ENCODE measurements at places on chromosomes 13 and 19. TPM values are rescaled to one million over a fixed set of nuclear protein-coding genes. Genes with fewer than 3 reads are reported as not detected.

SELENOV gene
- total RNA-seq = 15.4 TPM

RNF17 gene
- total RNA-seq = not detected

DNA sequence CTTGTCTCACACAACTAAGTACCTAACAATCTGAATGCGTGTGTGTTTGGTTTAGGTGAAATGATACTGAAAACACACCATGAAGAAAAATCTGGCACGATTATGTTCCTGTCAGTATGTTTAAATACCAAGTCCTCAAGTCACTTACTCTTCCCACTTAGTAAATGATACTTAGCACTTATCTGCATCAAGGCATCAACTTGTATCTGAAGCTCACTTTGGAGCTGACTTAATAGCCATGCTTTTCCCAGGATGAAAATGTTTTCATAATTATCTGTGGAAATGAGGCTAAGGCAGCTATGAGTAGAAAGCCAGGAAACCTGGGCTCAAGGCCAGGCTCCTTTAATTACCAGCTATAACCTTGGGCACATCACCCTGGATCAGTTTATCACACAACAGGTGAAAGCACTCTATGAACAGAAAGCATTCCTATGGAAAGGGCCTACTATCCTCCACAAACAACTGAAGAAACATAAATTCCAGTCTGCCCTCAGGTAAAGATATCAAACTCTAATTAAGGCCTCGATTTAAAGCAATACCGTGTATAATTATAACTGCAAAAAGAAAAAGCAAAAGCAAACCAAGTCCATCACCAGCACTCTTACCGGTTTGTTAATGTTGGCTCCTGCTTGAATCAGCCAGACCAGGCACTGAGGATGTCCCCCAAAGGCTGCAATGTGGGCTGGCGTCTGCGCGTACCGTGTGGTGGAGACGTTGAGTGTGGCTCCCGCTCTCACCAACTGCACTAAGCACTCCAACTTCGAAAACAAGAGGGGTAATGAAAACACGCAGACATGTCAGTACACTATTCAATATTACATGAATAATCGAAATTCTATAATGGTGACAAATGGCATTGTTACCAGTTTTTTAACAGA is 4.6 kb downstream of the ANKRD10 start:
- no peak for DNase-seq

DNA sequence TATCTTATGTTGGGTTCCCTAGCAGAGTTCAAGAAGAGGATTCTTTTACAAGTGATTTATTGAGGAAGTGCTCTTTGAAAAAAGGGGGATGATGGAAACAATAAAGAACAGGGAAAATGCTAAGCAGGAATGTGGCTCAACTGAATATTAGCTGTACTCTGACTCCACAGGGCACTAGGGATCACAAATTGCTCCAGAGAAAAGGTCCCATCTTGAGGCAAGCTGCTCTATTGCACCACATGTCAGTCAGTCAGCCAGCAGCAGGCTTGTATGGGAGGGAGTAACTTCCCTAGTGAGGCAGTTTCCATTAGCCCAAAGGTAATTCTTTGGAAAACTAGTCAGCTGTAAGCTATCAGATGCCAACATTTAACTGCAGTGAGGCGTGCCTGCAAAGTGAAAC is 73.3 kb upstream of the FNDC3A start:
- DNase-seq = no peak

DNA sequence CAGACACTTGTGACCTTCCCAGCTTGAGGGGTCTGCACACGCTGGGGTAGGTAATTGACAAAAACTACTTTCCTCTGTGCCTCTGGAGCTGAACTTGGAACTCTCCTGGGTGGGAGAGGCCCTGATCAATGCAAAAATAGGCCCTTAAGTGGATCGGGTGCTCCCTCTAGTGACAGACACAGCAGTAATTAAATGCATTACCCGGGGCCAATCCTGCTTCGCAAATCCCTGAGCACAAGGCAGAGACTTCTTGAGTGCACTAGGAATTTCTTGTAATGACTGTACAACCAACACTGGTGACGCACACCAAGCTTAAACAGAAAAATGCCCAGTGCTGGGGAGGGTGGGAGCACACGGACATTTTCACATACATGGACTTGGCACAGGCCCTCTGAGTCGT is 10.6 kb upstream of the UBE2S start:
- DNase-seq = peak; percentile 71

DNA sequence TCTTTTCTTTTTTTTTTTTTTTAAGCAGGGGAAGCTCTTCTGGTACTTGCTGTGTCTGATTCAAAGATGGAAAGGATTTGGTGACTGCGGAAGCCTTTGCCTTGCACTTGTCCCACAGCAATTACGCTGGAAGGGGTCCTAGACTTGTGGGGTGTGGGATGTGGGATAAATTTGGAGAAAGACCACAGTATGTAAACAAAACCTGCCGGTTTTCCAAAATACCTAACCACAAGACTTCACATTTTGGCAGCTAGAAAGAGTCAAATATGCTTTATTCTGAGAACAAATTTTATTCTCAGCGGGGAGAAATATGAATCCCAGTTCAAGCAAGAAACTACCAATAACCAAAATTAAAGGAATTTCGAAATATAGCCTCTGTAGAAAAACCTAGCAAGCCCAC is 176.5 kb downstream of the SPRY2 start:
- DNase-seq = no peak

DNA sequence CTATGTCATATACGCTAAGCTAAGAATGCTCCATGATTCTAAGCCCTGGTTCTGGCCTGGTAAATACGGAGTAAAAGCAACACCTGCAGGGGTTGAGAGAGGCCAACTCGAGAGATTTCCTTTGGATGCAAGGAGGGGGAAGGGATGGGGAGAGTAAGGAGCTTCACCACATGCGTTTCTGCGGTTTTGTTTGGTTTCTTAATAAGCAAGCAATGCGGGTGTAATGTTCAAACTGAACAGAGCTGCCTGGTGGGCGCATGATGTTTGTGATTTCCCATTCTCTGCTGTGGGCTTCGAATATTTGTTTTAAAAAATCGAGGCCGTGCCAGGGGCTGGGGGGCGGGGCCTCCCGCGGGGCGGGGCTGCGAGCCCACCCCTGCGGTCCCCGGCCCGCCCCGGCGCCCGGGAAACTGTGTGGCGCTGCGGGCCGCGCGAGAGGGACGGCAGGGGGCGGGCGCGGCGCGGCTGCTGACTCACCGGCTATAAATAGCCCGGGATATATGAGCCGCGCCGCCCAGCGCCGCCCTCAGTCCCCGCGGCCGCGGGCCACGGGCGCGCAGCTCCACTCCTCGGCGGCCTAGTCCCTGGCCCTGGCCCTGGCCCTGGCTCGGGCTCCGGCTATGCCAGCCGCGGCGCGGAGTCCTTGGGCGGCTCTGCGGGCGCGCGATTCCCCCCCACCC is 5.1 kb downstream of the BBC3 start:
- DNase-seq = peak; percentile 84

DNA sequence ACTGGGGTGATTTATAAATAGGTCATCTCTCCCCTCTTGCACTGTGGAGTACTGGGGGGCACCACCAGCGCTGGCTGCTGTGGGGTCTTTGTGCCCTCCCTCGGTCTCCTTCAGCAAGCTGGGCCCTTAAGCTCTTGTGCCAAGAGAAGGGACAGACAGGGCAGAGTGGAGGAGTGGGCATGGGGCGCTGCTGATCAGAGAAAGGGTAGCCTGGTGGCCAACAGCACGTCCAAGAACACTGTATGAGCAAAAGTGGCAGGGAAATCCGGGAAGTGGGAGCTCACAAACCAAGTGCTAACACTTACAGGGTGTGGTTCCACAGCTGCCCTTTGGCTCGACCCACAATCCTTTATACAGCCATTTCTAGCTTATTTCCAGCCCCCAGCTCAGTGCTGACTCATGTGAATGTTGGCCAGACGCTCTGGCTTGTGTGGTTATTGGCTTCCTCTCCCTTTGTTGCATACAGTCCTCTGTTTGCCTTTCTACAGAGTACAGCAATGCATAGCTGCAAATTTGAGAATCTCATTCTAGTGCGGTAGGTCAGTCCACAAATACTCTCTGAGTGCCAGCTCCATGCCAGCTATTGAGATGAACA is 298.8 kb downstream of the SHISA2 start:
- DNase-seq = no peak
